Esophagus squamous epithelium (tissue), 5 donors: ENCODE measurements at places on chromosomes 7 and 10.

- DNase-seq = no peak
Observed at GRCh38 chr7:49243521-49243920, 319.2 kb downstream of the CDC14C start.

GRCh38 chr10:17693009-17693408 lies 49.1 kb downstream of the STAM start:
- DNase-seq = no peak

DNA sequence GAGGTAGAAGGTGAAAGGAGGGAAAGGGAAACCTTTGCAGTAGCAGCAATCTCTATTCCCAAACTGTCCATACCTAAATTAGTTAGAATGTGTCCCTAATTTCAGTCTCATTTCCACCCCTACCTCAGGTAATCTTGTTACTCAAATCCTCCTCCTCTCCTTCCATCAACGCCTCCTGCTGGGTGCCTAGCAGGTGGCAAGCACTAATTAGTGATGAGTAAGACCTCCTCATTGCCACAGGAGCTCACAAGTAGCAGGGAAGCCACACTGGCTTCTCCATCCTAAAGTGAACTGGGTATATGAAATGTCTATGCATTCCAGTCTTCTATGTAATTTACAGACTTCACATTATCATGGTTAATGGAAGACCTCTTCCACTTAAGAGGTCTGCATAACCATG lies 25.7 kb upstream of the FAM133B start:
- DNase-seq = no peak

DNA sequence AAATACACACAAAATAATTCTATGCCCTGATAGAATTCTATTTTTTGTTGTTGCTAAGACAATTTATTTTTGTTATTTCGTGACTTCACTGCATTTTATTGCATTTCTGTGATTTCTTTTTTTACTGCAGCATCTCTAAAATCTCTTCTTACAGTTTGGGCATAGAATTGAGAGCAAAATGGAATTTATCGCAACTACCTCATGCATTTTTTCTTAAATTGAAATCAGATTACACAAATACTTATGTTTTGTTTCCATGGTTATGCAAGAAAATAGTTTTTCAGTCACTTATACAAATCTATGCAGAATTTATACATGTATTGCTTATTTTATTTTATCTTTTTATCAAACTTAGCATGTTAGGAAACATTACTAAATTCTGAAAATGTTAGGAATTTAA lies 781.8 kb upstream of the LRRTM3 start:
- no peak for DNase-seq

DNA sequence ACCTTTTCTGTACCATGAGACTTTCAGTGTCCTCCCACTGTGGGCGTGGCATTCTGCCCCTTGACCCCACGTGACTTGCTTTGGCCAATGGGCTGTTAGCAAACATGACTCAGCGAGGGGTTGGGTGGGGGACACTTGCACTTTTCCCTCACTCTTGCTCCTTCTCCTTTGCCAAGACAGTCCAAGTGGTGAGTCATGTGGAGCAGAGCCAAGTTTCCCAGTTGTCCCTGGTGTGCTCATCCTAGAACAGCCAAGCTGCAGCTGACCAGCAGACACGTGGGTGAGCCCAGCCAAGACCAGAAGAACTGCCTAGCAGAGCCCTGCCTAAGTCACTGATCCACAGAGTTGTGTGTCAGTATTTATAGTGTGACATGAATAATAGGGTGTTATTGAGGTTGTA lies 82.8 kb upstream of the CPXM2 start:
- no peak for DNase-seq

DNA sequence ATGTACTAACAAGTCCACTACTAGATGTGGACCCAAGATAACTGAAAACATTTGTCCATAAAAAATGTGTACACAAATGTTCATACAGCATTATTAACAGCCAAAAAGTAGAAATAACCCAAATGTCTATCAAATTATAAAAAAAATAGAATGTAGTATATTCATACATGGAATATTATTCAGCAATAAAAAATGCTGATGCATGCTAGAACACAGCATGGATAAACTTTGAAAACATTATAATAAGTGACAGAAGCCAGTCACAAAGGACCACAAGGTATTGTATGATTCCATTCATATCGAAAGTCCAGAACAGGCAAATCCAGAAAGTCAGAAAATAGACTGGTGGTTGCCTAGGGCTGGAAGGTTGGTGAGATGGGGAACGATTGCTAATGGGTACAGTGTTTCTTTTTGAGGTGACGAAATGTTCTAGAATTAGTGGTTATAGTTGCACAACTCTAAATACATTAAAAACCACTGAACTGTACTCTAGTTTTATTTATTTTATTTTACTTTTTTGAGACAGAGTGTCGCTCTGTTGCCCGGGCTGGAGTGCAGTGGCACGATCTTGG lies 43.3 kb upstream of the ANLN start:
- DNase-seq = no peak

GRCh38 chr10:128178302-128178958 lies 52.2 kb upstream of the MKI67 start:
- DNase-seq = no peak

DNA sequence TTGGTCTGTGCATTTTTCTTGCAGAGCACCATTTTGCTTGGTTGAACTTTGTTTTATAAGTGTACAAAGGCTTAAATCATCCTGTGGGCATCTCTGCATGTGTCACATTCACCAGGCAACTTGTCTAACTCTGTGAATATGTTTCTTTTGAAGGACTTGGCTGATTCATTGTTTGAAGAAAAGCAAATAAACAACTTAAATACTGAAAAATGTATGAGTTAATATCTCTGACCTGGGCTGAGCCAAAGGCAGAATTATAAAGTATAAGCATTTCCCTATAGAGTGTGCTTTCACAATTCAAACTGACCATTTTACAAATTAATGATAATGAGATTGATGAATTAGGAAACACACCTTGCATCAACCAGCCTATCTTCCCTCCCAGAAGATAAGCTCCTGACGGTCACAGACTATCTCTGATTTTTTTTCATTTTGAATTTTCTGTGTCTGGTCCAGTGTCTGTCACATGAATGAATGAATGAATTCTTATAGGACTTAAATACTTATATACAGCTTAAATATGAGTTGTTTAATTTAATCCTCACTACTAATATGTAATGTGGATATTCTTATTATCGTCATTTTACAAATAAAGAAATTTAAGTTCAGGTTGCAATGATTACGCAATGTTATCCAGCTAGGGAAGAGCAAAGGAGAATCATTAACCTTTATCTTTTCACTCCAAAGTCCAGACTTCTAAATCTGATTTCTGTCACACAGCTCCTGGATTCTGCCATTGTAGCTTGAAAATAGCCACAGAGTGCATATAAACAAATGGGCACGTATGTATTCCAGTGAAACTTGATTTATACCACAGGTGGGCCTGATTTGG lies 182.0 kb upstream of the PHYHIPL start:
- DNase-seq = no peak

DNA sequence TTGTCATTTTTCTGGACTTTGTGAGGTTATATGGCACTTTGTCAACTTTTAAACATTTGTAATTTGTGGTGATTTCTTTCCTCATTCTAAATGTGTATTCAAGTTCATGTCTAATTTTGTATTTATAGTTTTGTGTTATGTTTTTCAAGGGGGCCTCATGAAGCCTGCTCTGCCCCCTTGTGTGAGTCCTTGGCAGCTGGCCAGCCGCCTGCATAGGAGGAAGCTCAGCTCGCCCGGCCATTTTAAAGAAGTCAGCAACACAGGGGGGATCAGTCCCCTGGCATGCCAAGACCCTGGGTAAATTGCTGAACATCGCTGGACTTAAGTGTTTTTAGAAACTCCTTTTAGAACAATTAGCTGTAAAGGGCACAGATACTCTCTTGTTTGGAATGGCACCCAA lies 123.0 kb downstream of the ANLN start:
- no peak for DNase-seq

DNA sequence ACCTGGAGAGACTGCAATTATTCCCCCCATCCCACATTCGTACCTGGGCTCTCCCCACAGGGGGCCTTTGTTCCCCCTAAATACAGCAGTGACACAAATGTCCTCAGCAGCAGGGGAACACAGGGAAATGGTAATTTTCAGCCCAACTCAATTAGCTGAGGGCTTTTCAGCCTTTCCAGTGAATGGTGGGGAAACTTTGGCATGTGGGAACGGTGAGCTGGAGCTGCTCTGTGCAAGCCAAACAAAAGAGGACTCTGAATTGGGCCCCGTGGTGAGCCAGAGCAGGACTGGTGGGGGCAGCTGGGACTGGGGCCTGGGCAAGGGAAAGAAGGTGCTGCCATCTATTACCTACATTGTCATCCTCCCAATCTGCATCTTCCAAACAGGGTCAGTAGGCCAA lies 51.0 kb downstream of the FBXW4 start:
- no peak for DNase-seq

DNA sequence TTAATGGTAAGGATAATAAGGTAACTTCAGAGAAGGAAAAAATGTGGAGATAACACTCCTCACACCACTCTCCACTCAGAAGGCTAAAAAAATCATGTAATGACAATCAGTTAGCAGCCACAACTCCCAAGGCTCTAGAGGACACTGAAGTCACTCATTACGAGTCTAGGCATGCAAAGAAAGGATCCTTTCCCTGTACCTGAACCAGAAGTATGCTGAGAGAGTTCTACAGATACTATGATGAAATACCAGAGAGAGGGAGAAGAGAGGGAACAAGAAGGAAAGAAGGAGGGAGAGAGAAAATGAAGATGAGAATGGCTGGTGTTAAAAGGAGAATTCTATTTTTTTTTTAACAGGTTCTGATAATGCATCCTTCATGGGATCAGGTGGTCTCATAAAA lies 224.3 kb upstream of the PLXNA4 start:
- no peak for DNase-seq

DNA sequence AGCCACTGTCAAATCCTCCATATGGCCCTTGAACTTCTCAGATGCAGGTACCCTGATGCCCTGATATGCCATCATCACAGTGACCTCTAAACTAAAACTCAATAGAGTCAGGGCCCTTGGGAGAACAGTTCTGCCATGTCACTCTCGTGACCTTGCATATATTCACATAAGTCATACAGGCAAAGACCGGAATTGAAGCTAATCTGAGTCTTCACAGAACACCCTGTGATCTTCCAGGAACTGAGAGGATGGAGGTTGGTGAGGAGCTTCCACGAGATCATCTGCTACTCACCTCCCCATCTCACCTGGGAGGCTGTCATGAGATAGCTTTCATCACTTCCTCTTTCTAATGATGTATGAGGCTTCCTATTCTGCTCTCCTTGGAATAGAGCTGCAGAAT lies 228.7 kb upstream of the CCDC6 start:
- no peak for DNase-seq

- no peak for DNase-seq
Observed at GRCh38 chr10:59448616-59449015, 86.3 kb upstream of the FAM13C start.

DNA sequence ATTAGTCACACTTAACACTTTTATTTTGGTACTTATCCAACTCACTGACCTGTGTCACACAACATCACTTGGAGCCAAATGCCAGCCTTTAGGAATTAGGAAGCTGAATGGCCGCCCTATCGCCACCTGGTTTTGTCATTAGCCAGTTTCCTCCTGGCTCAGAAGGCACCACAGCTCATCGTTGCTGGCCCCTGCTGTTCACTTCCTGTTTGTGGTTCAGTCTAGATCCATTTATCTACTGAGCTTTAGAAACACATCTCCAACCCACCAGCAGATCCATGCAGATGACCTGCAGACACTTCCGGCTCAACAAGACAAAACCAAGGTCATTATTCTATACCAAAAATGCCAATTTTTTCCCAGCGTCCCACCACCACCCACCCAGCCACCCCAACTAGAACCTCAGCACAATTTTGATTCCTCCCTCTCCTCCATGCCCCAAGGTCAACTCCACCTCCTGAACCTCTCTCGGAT lies 193.5 kb upstream of the NEBL start:
- no peak for DNase-seq

DNA sequence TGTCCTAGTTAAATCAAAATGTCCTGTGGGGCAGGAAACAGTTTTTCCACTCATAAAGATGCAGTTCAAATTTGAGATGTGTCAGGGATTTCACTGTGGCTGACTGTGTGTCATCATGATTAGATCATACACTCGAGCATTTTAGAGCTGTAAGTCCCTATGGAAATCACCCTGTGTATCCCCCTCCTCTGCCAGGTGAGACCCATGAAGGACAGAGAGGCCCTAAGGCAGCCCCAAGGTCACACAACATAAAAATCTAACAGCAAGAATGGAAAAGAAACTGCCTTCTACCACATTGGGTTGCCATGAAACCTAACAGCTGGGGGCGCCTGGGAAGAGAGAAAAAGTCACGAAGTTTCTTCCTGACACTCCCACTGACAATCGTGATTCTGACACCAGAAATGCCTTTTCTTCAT lies 135.8 kb downstream of the KCNMA1 start:
- DNase-seq = no peak

- no peak for DNase-seq
Observed at GRCh38 chr10:75345738-75346137, 55.8 kb downstream of the ZNF503 start.

- DNase-seq = no peak
Observed at GRCh38 chr7:94634502-94634901, 21.4 kb downstream of the SGCE start.

- DNase-seq = no peak
Observed at GRCh38 chr10:125155101-125155500, 5.3 kb downstream of the CTBP2 start.

- no peak for DNase-seq
Observed at GRCh38 chr7:151051108-151051507, 2.8 kb downstream of the ASIC3 start.

- no peak for DNase-seq
Observed at GRCh38 chr10:79021331-79021907, 47.3 kb upstream of the ZMIZ1 start.

- no peak for DNase-seq
Observed at GRCh38 chr7:75573477-75574019, 81.4 kb downstream of the SPDYE5 start.

- no peak for DNase-seq
Observed at GRCh38 chr10:91880310-91880709, 29.0 kb downstream of the FGFBP3 start.

- no peak for DNase-seq
Observed at GRCh38 chr7:114959931-114960330, 38.0 kb downstream of the MDFIC start.

DNA sequence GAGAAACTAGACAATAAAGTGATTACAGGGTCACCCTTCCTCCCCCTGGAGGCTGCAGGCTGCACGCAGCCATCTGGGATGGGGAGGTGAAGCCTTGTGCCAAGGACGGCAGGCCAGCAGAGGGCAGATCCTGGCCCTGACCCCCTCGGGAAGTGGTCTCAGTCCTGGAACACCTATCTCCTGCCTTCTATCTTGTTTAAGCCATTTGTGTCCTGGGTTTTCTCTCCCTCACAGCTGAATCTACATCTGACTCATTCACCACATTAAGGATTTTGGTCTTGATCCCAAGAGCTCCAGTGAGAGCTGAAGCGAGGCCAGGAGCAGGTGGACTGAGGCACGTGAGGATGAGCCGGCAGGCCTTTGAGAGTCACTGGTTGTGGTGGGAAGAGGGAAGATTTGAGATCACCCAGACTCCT lies 16.4 kb upstream of the PARP12 start:
- DNase-seq = no peak

DNA sequence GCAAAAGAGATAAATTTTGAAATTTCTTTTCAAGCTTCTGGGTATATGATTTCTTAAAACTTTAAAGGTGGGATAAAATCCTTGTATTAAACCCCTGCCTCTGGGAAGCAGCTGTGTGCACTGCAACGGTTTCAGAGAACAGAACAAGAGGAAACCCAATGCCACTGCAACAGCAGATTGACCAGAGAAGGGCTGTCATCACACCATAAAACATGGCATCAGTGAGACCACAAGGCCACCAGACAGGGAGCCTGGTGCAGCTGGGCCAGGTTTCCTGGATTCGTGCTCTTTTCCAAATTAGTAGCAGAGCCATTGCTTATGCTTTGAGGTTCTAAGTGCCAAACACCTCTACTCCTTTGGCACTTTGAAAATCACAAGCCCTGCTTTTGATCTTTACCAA lies 152.4 kb downstream of the PRPF18 start:
- no peak for DNase-seq
